Progenitor cell of endocrine pancreas (in vitro differentiated cells): ENCODE measurements at places on chromosomes 13 and 19. TPM values are rescaled to one million over a fixed set of nuclear protein-coding genes. Genes with fewer than 3 reads are reported as not detected.

Gene SULT2B1
- total RNA-seq, result not detected in 2 replicates

GRCh38 chr19:12880551-12881171 lies 588 bp downstream of the DNASE2 start:
- H3K27ac ChIP-seq, result peak overlapping the region; percentile 97
- DNase-seq, result no peak
- H3K4me3 ChIP-seq, result peak overlapping the region; percentile 82
- H3K27me3 ChIP-seq, result peaks cover 3% of the 10 kb centered on the region
- H3K36me3 ChIP-seq, result peaks cover 3% of the 10 kb centered on the region

DNA sequence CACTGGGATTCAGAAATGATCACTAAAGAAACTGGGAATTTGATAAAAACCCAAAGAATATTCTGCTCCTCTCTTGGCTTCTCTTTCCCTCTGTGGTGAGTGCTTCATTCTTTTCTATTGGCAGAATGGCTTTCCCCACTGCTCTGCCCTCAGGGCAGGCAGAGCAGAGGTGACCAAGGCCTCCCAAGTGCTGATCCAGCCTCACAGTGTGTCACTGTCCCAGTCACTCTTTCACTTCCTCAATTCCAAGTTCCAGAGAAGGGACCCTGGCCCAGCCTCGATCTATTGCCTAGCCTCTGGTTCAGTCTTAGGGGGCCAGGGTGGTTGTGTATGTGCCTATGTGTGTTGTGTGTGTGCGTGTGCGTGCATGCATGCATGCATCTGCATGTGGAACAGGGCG lies 180.6 kb upstream of the TMTC4 start:
- no peak for DNase-seq
- no peak overlapping the region for H3K27ac ChIP-seq
- no peaks in the 10 kb centered on the region for H3K36me3 ChIP-seq

Gene PLK5
- total RNA-seq, result 0.26 and 0.38 TPM in 2 replicates

Gene SULT2A1
- not detected in 2 replicates for total RNA-seq

GRCh38 chr13:110027470-110028240 lies 241.3 kb upstream of the IRS2 start:
- H3K27ac ChIP-seq, result no peak overlapping the region
- H3K4me1 ChIP-seq, result no peaks in the 10 kb centered on the region
- no peak overlapping the region for H3K4me3 ChIP-seq
- no peak for DNase-seq
- no peaks in the 10 kb centered on the region for H3K36me3 ChIP-seq
- H3K27me3 ChIP-seq, result peaks cover 2% of the 10 kb centered on the region

Gene SNRNP70
- total RNA-seq, result 355 and 363 TPM in 2 replicates

Gene LHB
- not detected in 2 replicates for total RNA-seq

GRCh38 chr19:17836530-17836929 lies 11.3 kb downstream of the JAK3 start:
- no peak for DNase-seq
- H3K4me1 ChIP-seq, result peaks cover 1% of the 10 kb centered on the region
- H3K4me3 ChIP-seq, result no peak overlapping the region
- peak overlapping the region; percentile 15 for H3K27ac ChIP-seq
- peaks cover 59% of the 10 kb centered on the region for H3K27me3 ChIP-seq

Gene KLK12
- total RNA-seq, result 0.44 and 1.0 TPM in 2 replicates

GRCh38 chr13:75792526-75793187 lies 156.5 kb downstream of the LMO7 start:
- peaks cover 23% of the 10 kb centered on the region for H3K4me1 ChIP-seq
- peak overlapping the region; percentile 38 for H3K4me3 ChIP-seq
- H3K27me3 ChIP-seq, result no peaks in the 10 kb centered on the region
- peak overlapping the region; percentile 96 for H3K27ac ChIP-seq
- no peak for DNase-seq
- peaks cover 4% of the 10 kb centered on the region for H3K36me3 ChIP-seq

Gene CGB2
- not detected in 2 replicates for total RNA-seq

- no peaks in the 10 kb centered on the region for H3K27me3 ChIP-seq
- peaks cover 35% of the 10 kb centered on the region for H3K4me1 ChIP-seq
- H3K27ac ChIP-seq, result peak overlapping the region; percentile 99
- peak overlapping the region; percentile 86 for H3K4me3 ChIP-seq
- H3K36me3 ChIP-seq, result no peaks in the 10 kb centered on the region
Observed at GRCh38 chr13:97432232-97432916, 1.6 kb upstream of the RAP2A start.

Gene TDRD12
- total RNA-seq, result 0.29 and 0.33 TPM in 2 replicates

- no peak overlapping the region for H3K27ac ChIP-seq
- no peaks in the 10 kb centered on the region for H3K27me3 ChIP-seq
- no peak overlapping the region for H3K4me3 ChIP-seq
Observed at GRCh38 chr13:67033170-67033569, 197.0 kb downstream of the PCDH9 start.

Gene FPR2
- not detected in 2 replicates for total RNA-seq

Gene KCNK6
- total RNA-seq, result 0.43 and 0.53 TPM in 2 replicates

- peaks cover 2% of the 10 kb centered on the region for H3K27me3 ChIP-seq
- H3K27ac ChIP-seq, result no peak overlapping the region
- peaks cover 36% of the 10 kb centered on the region for H3K4me1 ChIP-seq
- peaks cover 4% of the 10 kb centered on the region for H3K36me3 ChIP-seq
- no peak for DNase-seq
- H3K4me3 ChIP-seq, result no peak overlapping the region
Observed at GRCh38 chr13:27853861-27854260, 61.6 kb downstream of the GSX1 start.

- no peak overlapping the region for H3K27ac ChIP-seq
- H3K27me3 ChIP-seq, result no peaks in the 10 kb centered on the region
- no peak for DNase-seq
- peaks cover 16% of the 10 kb centered on the region for H3K36me3 ChIP-seq
- H3K4me1 ChIP-seq, result peaks cover 2% of the 10 kb centered on the region
Observed at GRCh38 chr19:2014731-2015607, 545 bp downstream of the BTBD2 start.

DNA sequence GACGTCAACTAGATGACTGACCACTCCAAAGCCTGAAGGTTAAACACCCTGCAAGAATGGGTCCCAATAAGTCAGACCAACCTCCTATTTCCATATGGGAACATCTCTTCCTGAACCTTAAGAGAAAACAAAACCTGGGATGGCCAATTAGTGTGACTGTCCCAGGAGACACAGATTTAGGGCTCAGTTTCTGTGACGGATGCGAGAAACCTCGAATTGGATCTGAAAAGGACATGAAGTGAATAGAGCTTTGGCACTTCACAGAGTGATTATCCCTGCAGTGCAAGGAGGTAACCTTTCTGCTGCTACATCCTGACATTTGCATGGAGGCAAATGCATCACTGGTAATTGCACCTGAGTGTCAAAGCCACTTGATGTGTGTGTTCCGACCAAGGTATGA lies 442.2 kb upstream of the KLF12 start:
- no peak for DNase-seq
- H3K4me3 ChIP-seq, result peak overlapping the region; percentile 69
- no peaks in the 10 kb centered on the region for H3K36me3 ChIP-seq

DNA sequence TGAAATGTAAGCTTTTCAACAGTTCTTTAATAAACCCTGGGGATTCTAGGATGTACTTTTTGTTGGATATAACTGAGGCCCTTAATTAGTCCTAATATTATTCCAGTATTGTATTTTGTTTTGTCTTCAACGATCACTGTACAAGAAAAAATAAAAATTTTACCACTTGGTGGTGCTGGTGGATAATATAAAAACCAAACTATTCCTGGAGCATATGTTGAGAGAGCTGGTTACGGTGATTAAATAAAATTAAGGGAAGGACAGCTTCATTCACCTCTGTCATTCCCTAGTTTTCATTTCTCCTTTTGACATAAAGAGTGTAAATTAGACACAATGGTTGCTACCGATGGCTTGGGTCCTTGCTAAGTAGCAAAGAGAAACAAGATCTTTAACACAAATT lies 598.6 kb upstream of the PCDH20 start:
- H3K4me1 ChIP-seq, result no peaks in the 10 kb centered on the region
- no peaks in the 10 kb centered on the region for H3K36me3 ChIP-seq
- no peak overlapping the region for H3K27ac ChIP-seq
- H3K4me3 ChIP-seq, result no peak overlapping the region

Gene FCER2
- not detected in 2 replicates for total RNA-seq

GRCh38 chr13:19581675-19582074 lies 20.3 kb upstream of the TPTE2 start:
- H3K27ac ChIP-seq, result no peak overlapping the region
- H3K4me3 ChIP-seq, result no peak overlapping the region
- H3K4me1 ChIP-seq, result no peaks in the 10 kb centered on the region
- H3K27me3 ChIP-seq, result no peaks in the 10 kb centered on the region
- no peak for DNase-seq

Gene SAFB
- 151 and 169 TPM in 2 replicates for total RNA-seq

GRCh38 chr19:45170146-45171106 lies 7.6 kb downstream of the TRAPPC6A start:
- no peaks in the 10 kb centered on the region for H3K36me3 ChIP-seq
- H3K27ac ChIP-seq, result peak overlapping the region; percentile 84
- H3K4me1 ChIP-seq, result peaks cover 8% of the 10 kb centered on the region
- no peak overlapping the region for H3K4me3 ChIP-seq

Gene ZNF480
- total RNA-seq, result 25.7 and 27.2 TPM in 2 replicates

Gene TMEM221
- 3.6 and 4.5 TPM in 2 replicates for total RNA-seq

Gene ZNF627
- total RNA-seq, result 31.9 and 33.6 TPM in 2 replicates

DNA sequence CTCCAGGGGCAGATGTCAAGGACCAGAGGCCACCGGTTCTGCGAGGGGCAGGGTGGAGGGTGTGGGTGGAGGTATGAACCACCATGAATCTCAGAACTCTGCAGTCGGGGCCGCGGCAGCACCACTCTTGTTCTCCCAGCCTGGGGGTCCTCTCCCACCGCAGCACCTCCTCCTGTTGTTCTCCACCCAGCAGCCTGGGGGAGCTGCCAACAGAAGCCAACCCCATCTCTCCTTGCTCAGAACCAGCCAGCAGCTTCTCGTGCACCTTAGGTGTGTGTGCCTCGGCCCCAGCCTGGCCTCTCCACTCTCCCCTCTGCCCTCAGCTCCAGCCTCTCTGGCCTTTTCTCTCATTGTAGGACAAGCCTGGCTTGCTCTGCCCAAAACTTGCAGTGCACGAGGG lies 31.9 kb upstream of the CCNE1 start:
- H3K4me3 ChIP-seq, result no peak overlapping the region
- no peak overlapping the region for H3K27ac ChIP-seq
- no peaks in the 10 kb centered on the region for H3K36me3 ChIP-seq
- H3K4me1 ChIP-seq, result peaks cover 9% of the 10 kb centered on the region

Gene SLC25A41
- 1.4 and 1.5 TPM in 2 replicates for total RNA-seq

Gene LSR
- 123 and 132 TPM in 2 replicates for total RNA-seq

- H3K27ac ChIP-seq, result no peak overlapping the region
- no peaks in the 10 kb centered on the region for H3K36me3 ChIP-seq
- DNase-seq, result no peak
- H3K27me3 ChIP-seq, result no peaks in the 10 kb centered on the region
- no peak overlapping the region for H3K4me3 ChIP-seq
Observed at GRCh38 chr13:72379581-72379980, 347.8 kb downstream of the MZT1 start.

DNA sequence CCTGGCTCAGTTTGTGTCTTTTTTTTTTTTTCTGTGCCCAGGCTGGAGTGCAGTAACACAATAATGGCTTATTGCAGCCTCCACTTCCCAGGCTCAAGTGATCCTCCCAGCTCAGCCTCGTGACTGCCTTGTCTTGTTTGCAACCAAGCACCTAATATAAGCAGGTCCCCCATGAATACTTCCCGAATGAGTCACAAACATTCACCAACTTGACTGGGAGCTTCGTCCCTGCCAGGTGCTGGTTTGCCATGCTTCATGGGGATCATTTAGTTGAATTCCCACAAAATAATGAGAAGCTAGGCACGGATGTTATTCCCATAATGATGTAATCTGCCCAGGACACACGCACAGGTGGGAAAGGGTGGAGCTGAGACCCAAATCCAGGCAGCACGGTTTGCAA lies 176.5 kb downstream of the CACNA1A start:
- H3K27ac ChIP-seq, result no peak overlapping the region
- peaks cover 31% of the 10 kb centered on the region for H3K27me3 ChIP-seq
- no peaks in the 10 kb centered on the region for H3K4me1 ChIP-seq
- no peaks in the 10 kb centered on the region for H3K36me3 ChIP-seq
- DNase-seq, result no peak
